Osteocyte (in vitro differentiated cells): ENCODE measurements at places on chromosomes 12 and 14.

DNA sequence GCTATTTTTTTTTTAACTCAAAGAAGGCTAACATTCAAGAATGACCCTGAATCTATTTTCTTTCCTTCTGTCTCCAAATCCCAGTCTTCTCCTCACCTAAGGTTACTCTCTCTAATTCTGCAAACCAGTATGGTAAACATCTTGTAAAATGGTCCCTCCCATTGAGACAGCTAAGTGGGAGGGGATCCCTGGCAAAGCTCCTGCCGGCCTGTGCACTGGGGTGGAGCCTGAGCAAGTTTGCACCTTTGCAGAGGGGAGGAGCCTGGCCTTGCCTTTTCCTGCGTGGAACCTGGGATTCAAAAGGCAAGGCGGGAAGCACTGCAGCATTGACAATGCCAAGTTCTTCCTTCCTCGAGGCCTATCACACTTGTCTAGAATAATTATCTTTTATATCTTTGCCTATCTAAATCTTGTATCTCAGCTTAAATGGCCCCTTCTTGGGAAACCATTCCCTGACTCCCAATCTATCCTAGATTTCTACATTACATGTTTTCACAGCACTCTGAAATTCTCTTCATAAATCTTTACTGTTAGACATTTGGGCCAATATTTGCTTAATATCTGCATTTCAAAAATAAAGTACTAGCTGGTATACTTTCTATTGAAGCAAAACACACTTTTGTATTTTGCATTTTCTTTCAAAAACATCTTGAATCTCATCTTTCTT is 83.0 kb downstream of the EPS8 start:
- DNase-seq, result no peak

DNA sequence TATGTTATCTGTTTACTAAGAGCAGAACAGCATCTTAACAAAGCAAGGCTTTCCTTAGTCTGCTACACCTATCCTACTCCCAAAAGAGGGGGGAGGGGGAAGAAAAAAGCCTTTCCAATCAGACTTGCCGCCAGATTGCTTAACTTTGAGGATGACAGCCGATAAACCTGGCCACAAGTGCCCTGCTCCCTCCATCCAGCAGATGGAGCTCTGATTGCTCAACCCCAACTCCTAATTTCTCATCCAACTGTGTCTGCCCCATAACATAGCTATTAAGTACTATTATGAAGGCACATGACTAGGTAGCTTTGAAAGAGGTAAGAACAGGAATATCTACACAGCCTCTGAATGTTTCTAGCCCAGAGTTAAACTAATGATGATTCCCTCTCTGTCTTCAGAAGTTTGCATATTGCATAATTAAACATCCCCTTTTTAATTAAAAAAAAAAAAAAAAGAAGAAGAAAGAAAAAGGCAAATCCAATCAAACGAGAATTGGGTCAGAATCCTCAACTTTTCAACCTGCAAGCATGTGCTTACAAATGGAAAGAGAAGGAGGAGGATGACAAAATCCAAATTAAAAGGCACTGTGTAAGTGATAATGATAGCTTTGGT is 247.4 kb downstream of the GALC start:
- no peak for DNase-seq

GRCh38 chr14:91153360-91153759 is 39.5 kb downstream of the DGLUCY start:
- DNase-seq, result no peak

DNA sequence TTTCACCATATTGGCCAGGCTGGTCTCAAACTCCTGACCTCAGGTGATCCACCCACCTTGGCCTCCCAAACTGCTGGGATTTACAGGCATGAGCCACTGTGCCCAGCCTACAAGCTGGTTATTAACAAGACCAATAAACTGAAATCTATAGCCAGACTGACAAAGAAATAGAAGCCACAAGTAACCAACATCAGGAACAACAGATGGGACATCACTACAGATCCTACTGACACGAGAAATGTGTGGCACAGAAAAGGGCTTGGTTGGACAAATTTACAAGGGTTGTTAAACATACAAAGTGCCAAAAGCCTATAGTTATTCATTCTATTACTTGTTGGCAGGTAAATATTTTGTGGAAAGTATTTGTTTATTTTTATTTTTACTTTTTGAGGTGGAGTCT is 11.6 kb downstream of the MTA1 start:
- no peak for DNase-seq

DNA sequence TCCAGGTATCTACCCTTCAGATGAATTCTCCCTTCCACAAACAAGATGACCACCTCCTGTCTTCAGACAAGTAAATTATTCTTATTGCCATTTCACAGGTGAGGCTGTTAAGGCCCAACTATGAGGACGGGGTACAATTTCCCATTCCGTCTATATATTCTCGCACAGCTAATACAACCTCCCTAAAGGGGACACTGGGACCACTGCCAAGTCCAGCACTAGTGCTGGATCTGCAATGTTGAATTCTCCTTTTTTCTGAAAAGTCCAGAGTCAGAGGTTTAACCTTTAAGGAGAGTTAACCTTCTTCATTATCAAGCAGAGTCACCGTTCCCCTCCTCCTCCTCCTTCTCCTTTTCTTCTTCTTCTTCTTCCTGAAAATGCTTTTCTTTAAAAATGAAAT is 130.4 kb upstream of the PARP11 start:
- no peak for DNase-seq

DNA sequence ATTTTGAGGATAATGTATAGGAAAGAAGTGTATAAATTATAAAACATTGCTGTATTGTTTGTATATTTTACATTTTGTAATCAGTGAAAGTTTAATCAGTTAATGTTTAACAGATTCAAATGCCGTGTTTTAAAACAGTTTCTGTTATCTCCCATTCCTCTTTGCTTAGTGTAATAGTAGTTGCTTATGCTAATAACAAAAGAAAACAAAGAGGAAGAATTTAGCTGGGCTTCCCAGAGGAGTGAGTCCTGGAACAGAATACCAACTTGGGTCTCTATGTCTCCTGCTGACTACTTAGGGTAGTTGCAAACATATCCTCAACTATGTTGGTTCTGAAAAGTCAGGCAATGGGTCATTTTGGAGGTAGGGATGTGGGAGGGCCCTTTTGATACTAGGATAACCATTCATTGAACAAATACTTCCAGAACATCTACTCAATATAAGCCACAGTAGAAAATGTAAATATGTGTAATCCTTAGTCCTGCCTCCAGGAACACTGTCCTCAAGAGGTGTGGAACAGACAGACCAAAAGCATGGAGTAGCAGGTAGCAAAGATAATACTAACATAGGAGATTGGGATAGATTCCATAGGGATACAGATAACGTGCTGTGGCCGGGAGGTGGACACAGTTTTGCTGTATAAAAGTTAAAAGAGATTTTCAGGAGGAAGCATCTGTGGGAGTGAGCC is 36.1 kb upstream of the EVL start:
- DNase-seq, result no peak

GRCh38 chr14:88245321-88245720 is 77.7 kb downstream of the KCNK10 start:
- no peak for DNase-seq
